H7 (cell line): ENCODE measurements at places on chromosomes 13 and 19.

GRCh38 chr19:956766-957440 lies 27.2 kb upstream of the WDR18 start:
- DNase-seq: peak; percentile 87

DNA sequence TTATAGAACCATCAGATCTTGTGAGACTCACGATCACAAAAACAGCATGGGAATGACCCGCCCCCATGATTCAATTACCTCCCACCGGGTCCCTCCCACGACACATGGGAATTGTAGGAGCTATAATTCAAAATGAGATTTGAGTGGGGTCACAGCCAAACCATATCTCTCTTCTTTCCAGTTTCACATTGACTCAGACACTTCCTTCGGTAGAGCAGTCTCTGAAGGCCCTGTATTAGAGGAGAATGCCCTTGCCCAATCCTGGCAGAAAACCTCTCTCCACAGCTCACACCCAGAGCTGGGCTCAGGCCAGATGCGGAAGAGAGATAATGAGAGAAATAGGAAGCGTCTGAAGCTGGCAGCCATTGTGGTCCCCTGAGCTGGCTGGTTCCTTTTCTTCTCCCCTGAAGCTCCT lies 72.4 kb upstream of the CLDN10 start:
- no peak for DNase-seq

- DNase-seq: peak; percentile 67
These were observed 1.2 kb upstream of the FOXO1 start for GRCh38 chr13:40667622-40667978.

GRCh38 chr13:52737451-52737850 lies 2.2 kb downstream of the CNMD start:
- peak; percentile 25 for DNase-seq

DNA sequence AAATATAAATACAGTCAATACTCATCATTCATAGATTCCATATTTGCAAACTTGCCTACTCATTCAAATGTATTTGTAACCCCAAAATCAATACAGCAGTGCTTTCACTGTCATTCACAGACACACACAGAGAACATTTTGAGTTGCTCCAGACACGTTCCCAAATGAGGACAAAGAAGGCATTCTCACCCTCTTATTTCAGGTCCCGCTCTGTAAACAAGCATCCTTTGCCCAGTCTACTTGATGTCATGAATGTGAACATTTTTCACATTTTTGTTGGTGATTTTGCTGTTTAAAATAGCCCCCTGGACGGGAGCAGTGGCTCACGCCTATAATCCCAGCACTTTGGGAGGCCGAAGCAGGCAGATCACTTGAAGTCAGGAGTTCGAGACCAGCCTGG lies 15.5 kb downstream of the C19orf47 start:
- DNase-seq: no peak

DNA sequence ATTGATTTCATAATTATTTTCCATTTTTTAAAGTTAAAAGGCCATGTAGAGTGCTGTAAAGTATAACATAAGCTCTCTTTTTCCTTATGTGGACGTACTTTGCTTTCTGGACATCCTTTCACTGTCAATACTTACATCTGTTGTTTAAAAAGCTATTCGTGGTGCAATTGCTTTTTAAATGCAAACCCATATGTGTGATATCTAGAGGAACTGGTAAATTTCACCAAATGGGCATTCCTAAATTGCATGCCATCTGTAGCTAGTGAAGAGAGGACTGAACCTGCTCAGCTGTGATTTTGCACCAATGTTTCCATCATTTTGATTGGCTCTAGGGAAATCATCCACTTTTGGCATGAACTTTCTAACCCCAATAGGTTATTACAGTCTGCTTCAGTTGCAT lies 129.4 kb downstream of the PCDH17 start:
- no peak for DNase-seq

DNA sequence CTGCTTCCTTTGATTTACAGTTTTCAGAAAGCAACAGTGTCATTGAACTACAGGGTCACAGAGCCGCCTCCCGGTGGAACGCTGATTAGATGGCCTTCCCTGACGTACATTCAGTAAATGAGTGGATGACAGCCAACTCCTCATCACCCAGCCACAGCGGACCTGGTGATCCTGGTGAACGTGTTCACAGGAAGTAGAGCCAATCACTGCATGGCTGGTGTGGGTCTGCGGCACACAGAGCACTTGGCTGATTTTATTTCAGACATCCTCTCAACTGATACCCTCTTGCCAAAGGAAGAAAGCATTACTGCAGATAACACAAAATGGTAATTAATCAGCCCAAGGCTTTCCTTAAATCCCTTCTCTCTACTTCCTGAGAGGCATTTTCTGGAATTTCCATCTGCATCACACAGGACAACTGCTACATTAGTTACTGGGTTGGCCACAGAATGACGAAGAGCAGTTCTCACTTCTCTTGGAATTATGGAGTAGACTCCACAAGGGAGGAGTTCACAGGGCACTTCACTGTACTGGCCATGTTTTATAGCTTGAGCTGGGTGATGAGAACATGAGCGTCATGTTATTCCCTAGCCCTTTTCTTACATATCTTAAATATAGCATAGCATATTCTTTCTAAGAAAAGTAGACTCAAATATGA lies 84.0 kb upstream of the SLC7A1 start:
- DNase-seq: no peak

DNA sequence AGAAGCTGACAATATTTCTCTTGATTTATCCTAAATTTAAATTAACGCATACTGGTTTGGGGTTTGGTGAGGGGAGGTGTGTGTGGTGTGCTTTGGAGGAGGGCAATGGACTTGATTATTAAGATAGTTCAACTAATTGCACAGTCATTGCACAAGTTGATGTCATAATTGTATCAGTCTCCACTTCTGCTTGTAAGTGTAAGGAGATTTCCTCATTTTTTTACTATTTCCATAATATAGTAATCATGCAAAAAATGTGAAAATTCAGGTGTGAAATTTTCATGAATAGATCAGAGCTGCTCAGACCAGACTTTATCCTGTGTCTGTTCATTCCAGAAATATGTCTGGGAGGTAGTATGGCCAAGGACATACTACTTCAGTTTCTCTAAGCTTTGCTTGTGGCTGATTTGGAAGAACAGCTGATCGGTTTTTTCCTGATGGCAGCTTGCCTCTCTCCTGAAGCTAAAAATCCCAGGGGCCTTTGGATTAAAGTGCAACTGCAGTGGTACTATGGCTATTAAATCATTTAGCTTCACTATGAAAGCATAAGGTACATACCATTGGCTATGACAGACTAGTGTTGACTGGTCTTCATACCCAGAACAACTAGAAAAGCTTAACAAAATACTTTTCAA lies 201.8 kb upstream of the MIR17HG start:
- no peak for DNase-seq
